ENCODE measurements at places on chromosomes 2 and 18. TPM values are rescaled to one million over a fixed set of nuclear protein-coding genes. Genes with fewer than 3 reads are reported as not detected.

The SERPINB7 gene
- polyA plus RNA-seq: 0.70 TPM

The RESP18 gene
- not detected for polyA plus RNA-seq

The NT5DC4 gene
- not detected for polyA plus RNA-seq

The NEU2 gene
- not detected for polyA plus RNA-seq

The SERPINB2 gene
- polyA plus RNA-seq: not detected

GRCh38 chr2:196809260-196809659 is at the start of gene C2orf66:
Gene C2orf66, minus strand, starts transcription at chr2:196809355. Its CDS starts 19 bp downstream, at chr2:196809336.
- no peak for DNase-seq

DNA sequence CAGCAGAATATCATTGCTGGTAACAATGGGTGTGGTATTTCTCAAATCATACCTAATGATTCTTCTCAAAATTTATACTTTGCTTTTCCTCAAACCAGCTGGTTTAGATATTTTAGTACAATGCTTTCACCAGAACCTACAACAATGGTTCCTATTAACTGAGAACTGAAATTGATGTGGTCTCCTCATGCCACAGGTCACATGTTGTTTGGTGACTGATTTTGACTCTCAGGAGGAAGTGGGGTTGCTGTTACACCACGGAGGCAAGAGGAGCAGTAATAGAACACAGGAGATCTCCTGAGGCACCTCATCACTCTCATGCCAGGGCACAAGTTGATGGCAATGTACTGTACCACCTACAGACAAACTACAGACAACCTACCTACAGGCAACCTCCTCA is 3.0 kb upstream of the CEP68 start:
- DNase-seq: no peak

GRCh38 chr18:21996351-21996826 is 173.0 kb upstream of the GATA6 start:
- DNase-seq: no peak

Data from left renal pelvis (tissue), 4 donors.